ENCODE measurements at places on chromosomes 3 and 15. TPM values are rescaled to one million over a fixed set of nuclear protein-coding genes. Genes with fewer than 3 reads are reported as not detected.

The CORO2B gene
- 10.9 TPM for total RNA-seq

DNA sequence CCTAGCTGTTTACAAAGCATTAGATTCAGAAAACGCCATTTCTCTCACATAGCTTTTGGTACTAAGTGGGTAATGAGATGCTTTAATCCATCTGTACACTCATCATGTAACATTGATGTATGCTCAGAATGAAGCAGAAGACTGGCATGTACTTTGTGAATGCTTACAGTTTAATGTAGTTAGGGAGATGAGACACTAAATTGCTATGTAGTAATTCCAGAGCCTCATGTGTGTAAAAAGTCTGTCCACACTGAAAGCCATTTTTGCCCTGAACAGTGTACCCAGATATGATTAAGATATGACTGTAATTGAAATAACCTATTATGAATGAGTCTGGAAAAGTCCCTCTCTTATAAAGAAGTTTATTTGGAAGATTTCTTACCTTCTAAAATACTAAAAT lies 66.5 kb downstream of the ARMC8 start:
- DNase-seq: no peak

DNA sequence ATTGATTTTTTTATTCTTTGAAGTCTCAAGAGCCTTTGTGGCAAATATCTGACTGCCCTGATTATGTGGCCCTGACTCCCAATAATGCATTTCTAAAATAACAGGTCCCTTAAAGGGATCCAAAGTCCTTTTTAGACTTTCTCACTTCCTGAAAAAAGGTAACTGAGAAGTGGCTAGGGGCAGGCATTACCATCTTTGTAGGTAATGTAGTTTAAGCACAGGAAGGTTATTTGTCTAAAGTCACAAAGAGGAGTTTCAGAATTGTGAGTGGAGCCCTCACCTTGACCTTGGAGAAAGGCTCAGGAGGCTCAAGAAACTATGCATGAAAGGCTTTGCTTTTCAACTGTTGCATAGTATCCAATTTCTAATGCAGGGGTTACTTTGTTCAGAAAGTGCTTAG lies 142.9 kb upstream of the MRPL3 start:
- DNase-seq: no peak

GRCh38 chr3:191430103-191430502 lies 30.9 kb upstream of the PYDC2 start:
- DNase-seq: no peak

GRCh38 chr15:78259232-78259631 lies 5.1 kb upstream of the DNAJA4 start:
- no peak for DNase-seq

GRCh38 chr3:71250026-71250425 lies 333.5 kb downstream of the FOXP1 start:
- no peak for DNase-seq

DNA sequence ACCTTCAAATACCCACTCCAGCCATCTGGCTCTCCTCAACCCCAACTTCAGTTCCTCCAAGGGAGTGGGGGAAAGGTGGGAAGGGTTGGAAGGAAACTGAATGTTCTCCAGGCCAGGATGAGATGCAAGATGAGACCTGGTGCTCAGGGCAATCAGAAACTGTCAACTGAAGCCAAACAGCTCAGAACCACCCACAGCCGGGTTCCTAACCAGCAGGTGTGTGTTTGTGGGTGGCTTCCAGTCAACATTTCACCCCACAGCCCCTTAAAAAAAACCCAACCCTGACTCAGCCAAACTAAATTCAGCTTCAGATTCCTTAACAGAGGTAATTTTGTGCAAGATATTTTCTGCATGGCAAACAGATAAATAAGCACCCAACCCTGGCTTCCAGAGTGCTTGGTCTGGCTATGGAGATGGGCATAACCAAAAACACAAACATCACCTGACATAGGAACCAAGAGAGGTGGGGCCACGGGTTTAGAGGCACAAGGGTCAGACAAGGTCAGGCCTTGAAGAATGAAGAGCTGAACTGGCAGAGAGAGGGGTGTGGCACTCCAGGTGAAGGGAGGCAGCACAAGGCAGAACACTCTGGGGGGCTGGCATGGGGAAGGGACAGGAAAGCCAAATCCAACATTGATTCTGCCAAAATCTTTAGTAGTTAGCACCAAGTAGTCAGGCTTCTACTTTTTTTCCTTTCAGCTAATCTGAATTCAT lies 34.7 kb downstream of the ZNF445 start:
- no peak for DNase-seq

- no peak for DNase-seq
Observed at GRCh38 chr3:135261916-135262315, 466.9 kb downstream of the EPHB1 start.

- no peak for DNase-seq
Observed at GRCh38 chr3:119729996-119730395, 27.2 kb downstream of the CFAP91 start.
